ENCODE measurements at places on chromosomes 16 and 17.

DNA sequence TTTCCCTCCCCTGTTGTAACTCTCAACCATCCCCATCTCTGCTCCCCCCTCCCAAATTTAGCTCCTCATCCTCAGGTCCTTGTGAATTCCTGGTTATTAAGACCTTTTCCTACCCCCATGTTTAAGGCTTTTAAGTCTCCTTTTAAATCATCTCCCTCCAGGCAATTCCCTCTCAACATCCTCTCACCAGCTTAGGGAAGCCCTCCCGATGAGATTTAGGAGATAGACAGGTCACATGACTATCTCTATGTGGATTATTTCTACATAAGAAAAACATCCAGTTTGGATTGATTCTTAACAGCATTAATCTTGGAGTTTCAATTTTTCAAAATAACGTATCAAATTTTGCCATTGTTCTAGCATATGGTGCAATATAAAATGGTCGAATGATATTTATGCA is 12.5 kb upstream of the WSB1 start:
- no peak for DNase-seq

GRCh38 chr17:78962345-78962983 is 17.3 kb downstream of the LGALS3BP start:
- DNase-seq: no peak

DNA sequence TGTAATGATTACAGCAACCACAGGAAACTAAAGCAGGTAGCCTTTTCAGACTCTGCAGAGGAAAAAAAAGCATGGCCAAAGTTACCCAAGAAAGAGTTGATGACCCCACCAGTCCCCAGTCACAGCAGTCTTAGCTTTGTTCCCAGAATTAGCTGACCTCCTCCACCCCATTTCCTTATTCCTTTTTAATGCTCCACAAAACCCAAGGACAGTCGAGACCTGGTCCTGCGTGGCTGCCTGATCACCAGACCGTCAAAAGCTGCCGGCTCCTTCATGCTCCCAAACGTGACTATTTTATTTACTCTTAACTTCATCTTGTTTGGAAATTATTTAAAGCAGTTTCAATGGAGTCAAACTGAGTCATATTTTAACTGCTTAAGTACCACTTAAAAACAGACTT is 28.7 kb upstream of the MED9 start:
- no peak for DNase-seq

DNA sequence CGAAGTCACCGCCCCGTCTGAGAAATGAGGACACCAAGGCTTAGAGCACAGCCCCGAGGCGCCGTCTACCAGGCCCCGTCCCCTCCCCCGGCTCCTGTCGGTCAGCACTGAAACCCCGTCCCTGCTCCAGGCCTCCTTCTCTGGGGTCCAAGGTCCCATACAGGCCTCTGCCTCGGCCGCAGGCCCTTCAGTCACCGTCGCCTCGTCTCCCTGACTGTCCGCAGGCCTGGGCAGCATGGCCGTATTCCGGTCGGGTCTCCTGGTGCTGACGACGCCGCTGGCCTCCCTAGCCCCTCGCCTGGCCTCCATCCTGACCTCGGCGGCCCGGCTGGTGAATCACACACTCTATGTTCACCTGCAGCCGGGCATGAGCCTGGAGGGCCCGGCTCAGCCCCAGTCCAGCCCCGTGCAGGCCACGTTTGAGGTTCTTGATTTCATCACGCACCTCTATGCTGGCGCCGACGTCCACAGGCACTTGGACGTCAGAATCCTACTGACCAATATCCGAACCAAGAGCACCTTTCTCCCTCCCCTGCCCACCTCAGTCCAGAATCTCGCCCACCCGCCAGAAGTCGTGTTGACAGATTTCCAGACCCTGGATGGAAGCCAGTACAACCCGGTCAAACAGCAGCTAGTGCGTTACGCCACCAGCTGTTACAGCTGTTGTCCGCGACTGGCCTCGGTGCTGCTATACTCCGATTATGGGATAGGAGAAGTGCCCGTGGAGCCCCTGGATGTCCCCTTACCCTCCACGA is 617 bp downstream of the COASY start:
- DNase-seq: peak; percentile 42

- peak; percentile 72 for DNase-seq
Observed at GRCh38 chr16:67594956-67595355, 32.6 kb downstream of the CTCF start.

- peak; percentile 75 for DNase-seq
Observed at GRCh38 chr17:2089021-2089422, 34.1 kb downstream of the HIC1 start.

GRCh38 chr17:78995761-78996451 is 13.7 kb downstream of the CANT1 start:
- DNase-seq: no peak

DNA sequence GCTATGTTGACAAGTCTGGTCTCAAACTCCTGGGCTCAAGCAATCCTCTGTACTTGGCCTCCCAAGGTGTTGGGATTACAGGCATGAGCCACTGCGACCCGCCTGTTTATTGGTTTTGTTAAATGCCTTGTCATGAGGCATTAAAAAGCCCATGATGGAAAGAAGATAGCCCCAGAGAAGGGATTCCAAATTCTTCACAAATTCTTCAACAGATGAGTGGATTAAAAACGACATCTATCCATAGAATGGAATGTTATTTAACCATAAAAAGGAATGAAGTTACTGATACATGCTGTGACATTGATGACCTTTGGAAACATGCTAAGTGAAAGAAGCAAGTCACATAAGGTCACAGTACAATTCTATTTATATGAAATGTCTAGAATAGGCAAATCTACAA is 4.7 kb downstream of the SGF29 start:
- DNase-seq: no peak

GRCh38 chr16:82045465-82045864 is 10.4 kb downstream of the HSD17B2 start:
- DNase-seq: no peak

DNA sequence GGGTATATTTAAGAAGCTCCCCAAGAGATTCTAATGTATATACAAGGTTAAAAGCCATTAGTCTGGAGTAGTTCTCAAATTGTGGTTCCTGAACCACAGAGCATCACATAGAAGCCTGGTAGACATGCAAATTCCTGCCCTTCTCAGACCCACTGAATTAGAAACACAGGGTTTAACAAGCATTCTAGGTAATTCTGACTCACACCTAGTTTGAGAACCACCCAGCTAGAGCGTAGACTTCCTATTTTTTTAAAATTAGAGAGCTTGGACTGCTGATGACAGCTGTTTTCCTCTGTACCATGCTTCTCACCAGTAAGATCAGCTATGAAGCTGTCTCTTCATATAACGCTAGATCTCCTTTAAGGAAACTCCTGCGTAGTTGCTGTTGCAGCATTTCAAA is 50.6 kb downstream of the HS3ST3B1 start:
- DNase-seq: peak; percentile 52

- no peak for DNase-seq
Observed at GRCh38 chr17:4108397-4108796, 34.4 kb downstream of the ZZEF1 start.

DNA sequence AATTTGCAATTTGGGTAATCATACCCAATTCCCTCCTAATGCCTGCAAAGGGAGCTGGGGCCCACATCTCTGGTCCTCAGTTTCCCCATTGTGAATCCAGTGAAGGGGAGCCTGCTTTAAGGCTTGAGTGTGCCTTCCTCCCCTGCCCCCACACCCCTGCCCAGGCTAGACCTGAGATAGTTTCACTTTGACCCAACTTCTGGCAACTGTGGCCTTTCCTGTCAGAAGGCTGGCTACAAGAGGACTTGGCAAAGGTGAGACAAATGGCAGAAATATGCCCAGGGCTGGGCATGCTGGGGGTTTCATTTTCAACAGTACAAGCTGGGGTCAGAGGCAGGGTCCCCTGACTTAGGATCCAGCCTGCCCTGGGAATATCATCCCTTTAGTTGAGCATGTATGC is 10.0 kb downstream of the SOCS1 start:
- no peak for DNase-seq

DNA sequence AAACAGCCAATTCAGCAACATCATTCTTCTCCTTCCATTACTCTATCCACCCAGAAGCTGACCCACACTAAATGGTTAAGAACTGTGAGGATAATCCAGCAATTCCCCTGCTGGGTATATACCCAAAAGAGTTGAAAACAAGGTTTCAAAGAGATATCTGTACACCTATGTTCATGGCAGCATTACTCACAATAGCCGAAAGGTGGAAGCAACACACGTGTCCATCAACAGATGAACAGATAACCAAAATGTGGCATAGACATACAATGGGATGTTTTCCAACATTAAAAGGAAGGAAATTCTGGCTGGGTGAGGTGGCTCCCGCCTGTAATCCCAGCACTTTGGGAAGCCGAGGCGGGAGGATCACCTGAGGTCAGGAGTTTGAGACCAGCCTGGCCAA is 19.9 kb downstream of the MIS12 start:
- no peak for DNase-seq

GRCh38 chr17:81157848-81158687 is 7.2 kb upstream of the PVALEF start:
- DNase-seq: no peak

GRCh38 chr17:283911-284675 is 68.5 kb downstream of the RPH3AL start:
- no peak for DNase-seq

DNA sequence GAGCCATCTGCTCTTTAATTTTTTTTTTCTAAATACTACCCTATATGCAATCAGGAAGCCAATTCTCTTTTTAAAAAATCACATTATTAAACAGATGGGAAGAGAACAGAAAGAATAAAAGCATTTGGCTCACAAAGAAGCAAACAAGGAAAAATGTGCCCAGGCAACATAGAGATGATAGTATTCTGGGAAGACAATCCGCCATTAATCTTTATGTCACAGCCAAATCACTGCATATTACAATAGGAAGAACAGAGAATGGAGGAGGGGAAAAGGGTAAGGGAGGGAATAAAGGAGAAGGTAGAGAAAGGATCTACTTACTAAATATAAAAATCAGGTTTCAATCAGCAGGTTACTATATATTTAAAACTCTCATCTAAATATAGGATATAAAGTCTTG is 34.3 kb downstream of the STAT5B start:
- no peak for DNase-seq

Data from cardiac fibroblast (primary cell).